ENCODE measurements at places on chromosomes 16 and 17. TPM values are rescaled to one million over a fixed set of nuclear protein-coding genes. Genes with fewer than 3 reads are reported as not detected.

DNA sequence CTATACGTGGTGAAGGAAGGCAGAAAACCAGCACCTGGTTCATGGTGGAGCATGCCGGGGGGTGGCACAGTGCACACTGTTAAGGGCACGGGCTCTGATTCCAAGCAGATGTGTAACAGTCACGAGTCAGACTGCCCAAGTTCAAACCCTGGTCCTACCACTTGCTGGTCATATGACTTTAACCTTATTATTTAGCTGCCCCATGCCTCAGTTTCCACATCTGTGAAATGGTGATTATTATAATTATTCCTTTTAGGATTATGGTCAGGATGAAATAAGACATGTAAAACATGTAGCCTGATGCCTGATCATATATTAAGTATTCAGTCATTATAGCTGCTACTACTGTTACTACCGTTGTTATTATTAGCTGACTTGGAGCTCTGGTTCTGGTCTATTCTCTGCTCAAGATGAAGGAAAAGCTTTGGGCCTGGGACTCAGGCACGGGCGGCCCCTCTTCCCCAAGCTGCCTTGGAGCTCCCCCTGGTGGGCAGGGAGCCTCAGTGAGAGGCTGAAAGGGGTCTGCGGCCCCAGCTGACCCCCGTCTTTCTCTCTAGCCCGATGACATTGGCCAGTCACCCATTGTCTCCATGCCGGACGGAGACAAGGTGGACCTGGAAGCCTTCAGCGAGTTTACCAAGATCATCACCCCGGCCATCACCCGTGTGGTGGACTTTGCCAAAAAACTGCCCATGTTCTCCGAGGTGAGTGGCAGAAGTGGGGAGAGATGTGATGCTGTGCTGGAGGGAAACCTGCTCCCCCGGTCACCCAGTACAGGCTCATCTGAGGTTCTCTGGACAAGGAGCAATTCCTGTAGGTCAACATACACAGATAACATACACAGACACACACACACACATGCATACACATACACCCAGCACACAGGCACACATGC, 14.0 kb downstream of the NR1D1 start:
- H3K4me1 ChIP-seq = peaks cover 17% of the 10 kb centered on the region
- DNase-seq = no peak
- no peaks in the 10 kb centered on the region for H3K27me3 ChIP-seq
- no peak overlapping the region for H3K27ac ChIP-seq

DNA sequence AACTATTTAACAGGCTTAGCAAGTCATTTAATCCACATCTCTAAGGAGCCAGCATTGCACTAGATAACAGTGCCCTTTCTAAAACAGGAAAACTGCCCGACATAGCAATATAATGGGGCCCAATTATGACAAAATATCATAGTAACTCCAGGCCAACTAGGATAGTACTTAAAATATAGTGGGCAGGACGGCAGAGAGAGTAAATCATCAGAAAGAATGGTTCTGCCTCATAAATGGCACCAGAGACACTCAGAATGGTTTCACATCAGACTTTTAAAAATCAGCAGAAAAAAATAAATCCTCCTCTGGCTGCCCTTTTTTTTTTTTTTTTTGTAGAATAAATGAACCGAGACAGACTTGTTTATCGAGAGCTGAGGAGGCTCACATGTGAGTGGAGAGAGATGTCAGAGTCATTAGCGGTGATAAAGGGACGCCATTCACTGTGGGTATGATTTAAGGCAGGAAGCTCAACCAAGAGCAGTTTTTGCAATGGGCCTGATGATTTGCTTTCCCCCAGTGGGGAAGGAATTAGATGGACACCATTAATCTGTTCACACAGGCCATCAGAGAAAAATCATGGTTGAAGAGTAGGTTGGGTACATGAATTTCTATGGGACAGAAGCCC, 62.6 kb downstream of the CPPED1 start:
- H3K4me1 ChIP-seq = peaks cover 1% of the 10 kb centered on the region
- no peak overlapping the region for H3K27ac ChIP-seq
- no peaks in the 10 kb centered on the region for H3K27me3 ChIP-seq
- no peak overlapping the region for H3K4me3 ChIP-seq
- peaks cover 12% of the 10 kb centered on the region for H3K36me3 ChIP-seq
- DNase-seq = no peak

- DNase-seq = no peak
- no peaks in the 10 kb centered on the region for H3K36me3 ChIP-seq
- H3K27me3 ChIP-seq = no peaks in the 10 kb centered on the region
- H3K4me3 ChIP-seq = no peak overlapping the region
- H3K4me1 ChIP-seq = peaks cover 2% of the 10 kb centered on the region
Observed at GRCh38 chr16:83939266-83939855, 13.7 kb upstream of the OSGIN1 start.

CCL2 gene
- total RNA-seq = 62.4 TPM

KRT24 gene
- total RNA-seq = not detected

Measured in mesothelial cell of epicardium (in vitro differentiated cells).